HL-60 (cell line): ENCODE measurements at places on chromosomes 13 and 19.
A peak's percentile ranks its signal among the peaks of the same experiment; 100 is the strongest.

GRCh38 chr13:33218020-33218419 lies 67.5 kb downstream of the STARD13 start:
- no peak for DNase-seq

GRCh38 chr13:113422807-113423519 lies 30.3 kb downstream of the ADPRHL1 start:
- DNase-seq: no peak

GRCh38 chr19:50728084-50728737 lies 5.0 kb downstream of the CLEC11A start:
- peak; percentile 67 for DNase-seq

GRCh38 chr19:861756-862580 lies 2.5 kb downstream of the CFD start:
- DNase-seq: peak; percentile 72

DNA sequence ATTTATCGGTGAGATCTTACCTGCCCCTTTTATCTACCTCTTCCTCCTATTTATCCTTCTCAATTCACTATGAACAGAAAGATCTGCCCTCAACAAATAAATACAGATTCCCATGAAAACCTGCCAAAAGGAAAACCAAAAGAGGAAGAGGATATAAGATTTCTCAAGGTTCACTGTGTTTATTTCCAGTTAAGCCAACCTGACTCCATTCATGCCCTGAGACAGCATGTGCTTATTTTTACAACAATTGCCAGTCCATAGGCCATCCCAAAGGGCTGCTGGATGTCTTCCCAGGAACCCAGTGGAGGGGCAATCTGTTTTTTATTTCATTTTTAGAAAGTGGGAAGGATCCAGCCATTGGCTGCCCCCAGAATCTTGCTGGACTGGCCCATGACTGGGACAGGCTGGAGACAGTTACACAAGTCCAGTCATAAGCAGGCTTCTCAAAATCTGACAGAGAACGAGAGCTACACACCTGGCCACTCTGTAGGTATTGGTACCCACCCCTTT lies 209.1 kb downstream of the IRS2 start:
- DNase-seq: no peak

GRCh38 chr13:64248371-64249065 lies 2832.9 kb upstream of the PCDH20 start:
- no peak for DNase-seq

DNA sequence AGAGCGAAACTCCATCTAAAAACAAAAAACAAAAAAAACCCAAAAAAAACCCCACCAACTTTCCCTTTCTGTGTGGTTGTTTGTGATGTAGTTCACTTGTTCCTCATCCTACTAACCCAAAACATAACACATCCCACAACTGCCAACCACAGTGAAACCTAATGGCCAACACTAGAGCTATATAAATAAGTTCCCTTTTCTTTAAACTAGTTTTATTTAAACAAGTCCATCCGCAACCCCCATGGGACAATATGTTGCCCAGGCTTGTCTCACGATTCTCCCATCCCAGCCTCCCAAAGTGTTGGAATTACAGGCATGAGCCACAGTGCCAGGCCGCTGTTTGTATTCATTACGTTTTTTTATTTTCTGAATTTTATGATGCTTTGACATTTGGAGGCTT lies 71.2 kb upstream of the ADGRE5 start:
- DNase-seq: peak; percentile 35

- DNase-seq: no peak
Measured at GRCh38 chr13:33679658-33680012, 138.3 kb upstream of the RFC3 start.

- no peak for DNase-seq
Measured at GRCh38 chr19:8887364-8887763, 55.2 kb downstream of the MBD3L1 start.
